ENCODE measurements at places on chromosomes 13 and 19. TPM values are rescaled to one million over a fixed set of nuclear protein-coding genes. Genes with fewer than 3 reads are reported as not detected.

Gene ZNF835
- total RNA-seq: 0.09 TPM

Gene CYP2S1
- total RNA-seq: 0.34 TPM

DNA sequence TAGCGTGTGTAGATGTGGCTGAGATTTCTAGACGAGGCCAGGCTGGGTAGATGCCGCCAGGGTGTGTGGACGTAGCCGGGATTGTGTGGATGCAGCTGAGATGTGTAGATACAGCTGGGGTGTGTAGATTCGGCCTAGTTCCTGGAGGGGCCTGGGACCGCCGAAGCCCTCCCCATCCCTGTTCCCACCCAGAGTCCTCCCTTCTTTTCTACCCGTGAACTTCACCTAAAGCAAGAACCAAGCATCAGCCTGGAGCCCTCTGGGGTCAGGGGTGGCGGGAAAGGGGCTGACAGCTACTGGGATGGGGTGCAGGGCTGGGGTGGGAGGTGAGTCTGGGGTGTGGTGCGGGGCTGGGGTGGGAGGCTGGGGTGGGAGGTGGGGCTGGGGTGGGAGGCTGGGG lies 768 bp downstream of the TMPRSS9 start:
- DNase-seq: no peak

DNA sequence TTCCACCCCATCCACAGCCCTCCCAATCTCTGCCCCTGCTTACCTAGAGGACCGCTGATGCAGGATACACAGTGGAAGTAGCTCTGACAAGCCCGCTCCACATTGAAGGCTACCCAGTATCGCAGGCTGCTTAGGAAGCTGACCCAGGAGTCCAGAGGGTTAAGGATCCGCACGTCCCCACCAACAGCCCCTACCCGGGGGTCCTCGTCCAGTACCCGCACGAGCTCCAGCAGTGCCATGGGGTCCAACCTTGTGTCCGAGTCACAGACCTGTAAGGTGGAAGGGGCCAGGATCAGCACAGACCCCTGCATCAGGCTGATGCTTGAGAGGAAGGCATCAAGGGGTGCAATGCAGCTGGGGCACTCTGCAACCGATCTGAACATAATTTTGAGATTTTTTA lies 6.9 kb downstream of the HAS1 start:
- DNase-seq: no peak

Gene PNMA8A
- not detected for total RNA-seq

GRCh38 chr13:28251466-28251865 lies 113.1 kb downstream of the PAN3 start:
- no peak for DNase-seq

DNA sequence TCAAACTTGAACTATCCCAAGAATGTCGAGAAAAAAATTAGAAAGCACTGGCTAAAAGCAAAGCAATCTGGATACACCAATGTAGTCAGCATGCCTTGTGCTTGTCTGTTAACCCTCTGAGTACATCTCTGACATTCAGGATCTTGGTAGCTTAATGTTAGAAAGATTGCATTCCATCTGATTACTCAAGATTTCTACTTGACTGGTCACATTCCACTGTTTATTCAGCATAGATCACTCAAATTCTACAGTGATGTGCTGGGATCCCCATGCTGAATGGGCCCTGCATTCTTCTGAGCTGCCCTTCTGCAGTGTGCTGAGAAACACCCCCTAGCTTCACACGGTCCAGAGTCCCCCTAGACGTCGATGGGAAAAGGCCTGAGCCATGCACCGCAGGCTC lies 295.4 kb upstream of the MAB21L1 start:
- DNase-seq: no peak

- no peak for DNase-seq
Measured at GRCh38 chr13:47146991-47147811, 250.3 kb upstream of the HTR2A start.

Gene ICAM1
- total RNA-seq: 75.3 TPM

DNA sequence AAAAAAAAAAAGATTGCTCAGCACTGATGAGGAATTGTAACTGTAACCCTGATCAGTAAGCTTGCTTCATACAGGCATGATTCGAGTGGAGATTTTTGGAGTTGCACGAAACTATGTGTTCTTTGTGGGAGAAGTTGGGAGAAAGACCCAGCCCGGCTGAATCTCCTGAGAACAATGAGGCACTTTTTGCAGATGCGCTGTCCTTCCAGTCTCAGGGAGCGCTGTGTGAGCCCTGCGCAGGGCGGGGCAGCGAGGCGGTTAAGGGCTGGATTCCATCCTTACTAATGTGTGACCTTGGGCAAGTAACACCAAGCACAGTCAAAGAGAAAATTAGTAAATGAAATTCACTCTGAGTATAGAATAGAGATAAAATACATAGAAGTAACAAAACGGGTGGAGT lies 76.9 kb downstream of the SIPA1L3 start:
- DNase-seq: no peak

Gene C1QTNF9
- total RNA-seq: not detected

Gene LILRA5
- not detected for total RNA-seq

- DNase-seq: no peak
Measured at GRCh38 chr19:39106194-39106593, 19.4 kb upstream of the PAK4 start.

- DNase-seq: no peak
Measured at GRCh38 chr13:76570510-76570971, 315.7 kb downstream of the KCTD12 start.

DNA sequence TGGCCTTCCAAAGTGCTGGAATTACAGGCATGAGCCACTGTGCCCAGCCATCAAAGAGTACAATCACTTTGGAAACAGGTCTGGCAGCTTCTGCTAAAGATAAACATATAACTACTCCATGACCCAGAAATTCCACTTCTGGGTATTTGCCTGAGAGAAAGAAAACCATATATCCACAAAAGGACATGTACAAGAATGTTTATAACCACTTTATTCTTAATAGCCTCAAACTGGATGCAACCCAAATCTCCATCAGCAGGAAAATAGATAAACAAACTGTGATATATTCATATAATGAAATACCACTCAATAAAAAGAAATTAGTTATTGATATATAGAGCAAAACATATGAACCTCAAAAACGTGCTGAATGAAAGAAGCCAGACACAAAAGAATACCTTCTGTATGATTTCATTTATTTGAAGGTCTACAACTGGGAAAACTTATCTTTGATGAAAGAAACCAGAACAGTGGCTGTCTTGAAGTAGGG lies 40.5 kb downstream of the TEX26 start:
- DNase-seq: no peak

GRCh38 chr19:42386974-42387707 lies 3.0 kb downstream of the CNFN start:
- peak; percentile 65 for DNase-seq

Gene TMEM255B
- total RNA-seq: 2.1 TPM

Gene LGALS14
- not detected for total RNA-seq

Gene KLK12
- not detected for total RNA-seq

DNA sequence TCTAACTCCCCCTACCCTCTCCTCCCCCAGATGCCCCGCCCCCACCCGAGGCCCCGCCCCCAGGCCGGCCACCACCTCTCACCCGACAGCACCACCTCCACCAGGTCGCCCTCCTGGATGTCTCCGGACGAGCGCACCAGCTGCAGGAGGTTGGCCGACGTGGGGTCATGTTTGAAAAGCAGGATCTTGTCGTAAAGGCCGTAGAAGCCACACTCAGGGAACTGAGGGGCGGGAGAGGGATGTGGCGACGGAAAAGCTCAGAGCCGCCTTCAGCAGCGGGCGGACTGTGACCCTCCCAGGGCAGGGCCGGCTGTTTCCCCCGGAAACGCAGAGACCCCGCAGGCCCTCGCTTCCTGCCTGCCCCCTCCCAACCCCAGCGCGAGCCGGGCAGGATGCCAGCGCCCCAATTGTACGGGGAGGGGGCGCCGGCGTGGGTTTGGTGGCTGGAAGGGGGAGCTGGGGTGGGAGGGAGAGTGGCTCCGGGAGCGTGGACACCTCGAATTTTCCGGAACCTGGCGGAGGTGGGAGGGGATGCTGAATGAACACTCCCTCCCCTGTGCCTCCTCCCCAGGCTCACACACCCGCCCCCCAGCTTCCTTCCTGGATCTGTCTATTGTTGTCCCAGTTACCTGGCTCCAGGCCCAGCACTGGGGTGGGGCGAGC lies 3.0 kb downstream of the PRKD2 start:
- peak; percentile 63 for DNase-seq

GRCh38 chr19:35330475-35330874 lies 1.5 kb downstream of the CD22 start:
- DNase-seq: no peak

DNA sequence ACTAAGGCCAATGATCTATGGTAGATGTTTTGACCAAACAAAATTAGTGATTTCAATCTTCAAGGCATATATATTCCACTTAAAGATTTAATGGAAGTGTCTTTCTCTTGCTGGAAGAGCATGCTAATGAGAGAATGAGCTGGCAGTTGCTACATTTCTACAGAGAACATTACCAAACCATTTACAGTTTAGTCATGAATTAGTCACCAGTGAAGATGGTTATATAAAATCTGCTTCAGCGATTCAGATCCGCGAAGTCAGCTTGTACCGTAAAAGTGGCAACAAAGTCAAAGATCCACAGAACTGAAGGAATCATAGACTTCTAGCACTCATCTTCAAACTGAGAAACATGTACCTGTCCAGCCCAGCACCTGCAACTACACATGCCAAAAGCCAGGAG lies 156.3 kb downstream of the SLITRK5 start:
- no peak for DNase-seq

DNA sequence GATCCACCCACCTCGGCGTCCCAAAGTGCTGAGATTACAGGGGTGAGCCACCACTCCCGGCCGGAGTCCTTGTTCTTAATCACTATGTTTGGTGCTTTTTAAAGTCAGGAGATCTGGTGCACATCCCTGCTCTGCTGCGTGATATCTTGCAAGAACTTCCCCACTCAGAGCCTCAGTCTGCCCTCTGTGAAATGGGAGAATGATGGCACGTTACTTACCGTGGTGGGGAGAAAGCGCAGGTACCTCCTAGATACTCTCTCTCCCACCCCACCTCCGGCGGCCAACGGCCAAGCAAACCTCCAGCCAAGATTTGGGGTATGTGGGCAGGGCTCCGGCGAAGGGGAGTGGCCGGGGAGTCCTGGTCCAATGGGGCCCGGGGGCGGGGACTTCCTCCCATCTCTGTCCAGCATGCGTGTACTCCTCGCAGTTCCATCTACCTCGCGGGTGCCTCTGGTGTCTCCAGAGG lies at the start of gene RYR1:
Gene RYR1 (plus strand): TSS at position 424 of the 466 bp plus-strand sequence. CDS start 139 bp downstream, outside the sequence.
- peak; percentile 60 for DNase-seq

DNA sequence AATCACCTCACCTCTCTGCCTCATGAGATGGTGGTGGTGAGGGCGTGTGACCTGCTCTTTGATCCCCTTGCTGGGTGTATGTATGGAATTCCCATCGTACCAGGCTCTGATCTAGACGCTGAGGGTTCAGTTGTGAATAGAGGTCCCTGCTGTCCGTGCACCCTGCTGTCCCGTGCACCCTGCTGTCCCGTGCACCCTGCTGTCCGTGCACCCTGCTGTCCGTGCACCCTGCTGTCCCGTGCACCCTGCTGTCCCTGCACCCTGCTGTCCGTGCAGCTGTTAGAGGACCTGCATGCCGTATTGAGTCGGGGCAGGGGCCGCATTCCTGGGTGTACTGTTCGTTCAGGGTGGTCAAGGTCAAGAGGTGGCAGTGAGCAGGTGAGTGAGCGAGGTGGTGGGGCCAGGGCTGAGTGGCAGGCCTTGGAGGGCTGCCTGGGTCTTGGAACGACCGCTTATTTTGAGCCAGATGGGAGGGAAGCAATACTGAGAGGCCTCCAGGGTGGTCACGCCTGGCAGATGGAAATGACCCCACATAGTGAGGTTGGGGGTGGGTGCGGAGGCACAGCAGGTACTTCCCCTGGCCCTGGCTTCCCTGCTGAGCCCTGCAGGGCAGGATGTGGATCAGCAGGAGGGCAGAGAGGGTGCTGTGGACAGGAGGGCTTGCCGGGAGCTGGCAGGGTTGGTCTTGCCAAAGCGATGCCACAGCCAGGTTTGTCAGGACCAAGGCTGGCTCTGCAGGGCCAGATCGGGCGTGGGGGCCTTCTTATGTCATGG lies 4.6 kb upstream of the EPN1 start:
- DNase-seq: no peak

GRCh38 chr13:90552702-90553101 lies 794.8 kb upstream of the MIR17HG start:
- DNase-seq: no peak

- DNase-seq: no peak
Measured at GRCh38 chr13:113184568-113185440, 23.7 kb downstream of the PCID2 start.

DNA sequence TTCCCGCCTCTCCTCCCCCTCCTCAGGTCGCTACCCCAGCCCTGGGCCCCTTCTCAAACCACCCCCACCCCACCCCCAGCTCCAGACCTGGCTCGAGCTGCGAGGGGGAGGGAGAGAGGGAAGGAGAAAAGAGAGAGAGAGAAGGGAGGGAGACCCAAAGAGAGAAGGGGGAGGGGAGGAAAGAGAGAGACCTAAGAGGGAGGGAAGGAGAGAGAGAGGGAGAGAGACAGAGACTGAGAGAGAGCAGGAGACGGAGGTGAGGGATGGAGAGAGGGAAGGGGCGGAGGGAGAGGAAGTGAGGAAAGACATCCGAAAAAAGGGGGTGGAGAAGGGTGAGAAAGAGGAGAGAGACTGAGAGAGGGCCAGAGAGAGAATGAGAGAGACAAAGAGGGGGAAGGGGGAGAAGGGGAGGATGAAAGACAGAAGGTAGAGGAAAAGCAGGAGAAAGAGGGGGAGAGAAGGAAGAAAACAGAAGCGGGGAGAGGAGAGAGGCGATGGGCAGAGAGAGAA lies 2.0 kb upstream of the SPACA6 start:
- no peak for DNase-seq

Gene ZNF14
- total RNA-seq: 4.2 TPM

GRCh38 chr19:56150358-56150757 lies 9.3 kb downstream of the ZNF444 start:
- DNase-seq: no peak

Gene ERFL
- 2.3 TPM for total RNA-seq

Gene RAB20
- 2.8 TPM for total RNA-seq

GRCh38 chr13:46858776-46859175 lies 38.1 kb downstream of the HTR2A start:
- DNase-seq: no peak

Gene NBEA
- 0.14 TPM for total RNA-seq

- no peak for DNase-seq
Measured at GRCh38 chr13:57857945-57858344, 226.4 kb downstream of the PCDH17 start.

DNA sequence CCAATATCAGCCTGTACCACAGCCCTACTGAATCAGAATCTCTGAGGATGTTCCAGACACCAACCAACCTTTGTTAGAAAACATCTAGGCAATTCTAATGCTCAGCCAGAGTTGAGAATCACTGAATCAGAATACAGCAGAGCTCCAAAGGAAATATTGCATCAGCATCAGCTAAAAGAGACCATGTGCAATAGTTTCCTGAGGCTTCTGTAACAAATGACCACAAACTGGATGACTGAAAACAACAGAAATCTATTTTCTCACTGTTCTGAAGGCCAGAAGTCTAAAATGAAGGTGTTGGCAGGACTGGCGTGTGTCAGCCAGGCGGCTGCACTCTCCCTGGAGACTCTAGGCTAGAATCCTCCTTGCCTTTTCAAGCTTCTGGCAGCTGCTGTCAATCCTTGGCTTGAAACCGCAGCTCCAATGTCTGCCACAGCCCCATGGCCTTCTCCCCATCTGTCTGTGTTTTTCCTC lies 1.2 kb upstream of the DCT start:
- no peak for DNase-seq

Gene FSD1
- total RNA-seq: 32.8 TPM

Gene YJEFN3
- total RNA-seq: 9.7 TPM

GRCh38 chr19:33383720-33384292 lies 10.3 kb downstream of the CEBPG start:
- no peak for DNase-seq

Gene C19orf85
- not detected for total RNA-seq

Gene CRTC1
- total RNA-seq: 7.0 TPM

Measured in activated T-helper 2 cell treated with anti-CD3 and anti-CD28 coated beads, Interferon-gamma antibody, Interleukin-2, Interleukin-4, amounts not matched to agents 10 μg/mL and 5 μg/mL and 100 μg/mL, durations not matched to agents 14 hours and 24 hours and 36 hours (primary cell).